ENCODE measurements at places on chromosomes 16 and 17.

- DNase-seq: no peak
Measured at GRCh38 chr16:19179546-19180490, 11.8 kb downstream of the SYT17 start.

GRCh38 chr16:68097088-68097487 is 11.9 kb downstream of the NFATC3 start:
- DNase-seq: no peak

GRCh38 chr17:28982131-28982793 is 23.6 kb downstream of the SEZ6 start:
- DNase-seq: peak; percentile 24

DNA sequence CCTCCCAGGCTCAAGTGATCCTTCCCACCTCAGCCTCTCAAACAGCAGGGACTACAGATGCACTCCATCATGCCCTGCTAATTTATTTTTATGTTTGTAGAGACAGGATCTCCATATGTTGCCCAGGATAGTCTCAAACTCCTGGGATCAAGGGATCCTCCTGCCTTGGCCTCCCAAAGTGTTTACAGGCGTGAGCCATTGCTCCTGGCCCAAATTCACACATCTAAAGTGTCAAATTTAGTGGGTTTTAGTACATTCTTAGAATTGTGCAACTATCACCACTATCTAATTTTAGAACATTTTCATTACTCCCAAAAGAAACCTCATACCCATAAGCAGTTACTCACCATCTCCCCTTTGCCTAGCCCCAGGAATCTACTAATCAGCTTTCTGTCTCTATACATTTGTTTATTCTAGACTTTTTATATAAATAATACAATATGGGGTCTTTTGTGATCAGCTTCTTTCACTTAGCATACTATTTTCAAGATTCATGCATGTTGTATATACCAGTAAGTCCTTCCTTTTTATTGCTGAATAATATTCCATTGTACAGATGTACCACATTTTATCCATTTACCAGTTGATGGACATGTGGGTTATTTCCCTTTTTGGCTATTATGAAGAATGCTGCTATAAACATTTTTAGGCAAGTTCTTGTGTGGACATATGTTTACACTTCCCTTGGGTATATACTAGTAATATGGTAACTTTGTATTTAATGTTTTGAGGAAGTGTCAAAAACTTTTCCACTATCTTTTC is 25.1 kb upstream of the ITGA2B start:
- DNase-seq: no peak

GRCh38 chr16:58152246-58152868 is 23.2 kb upstream of the CFAP20 start:
- no peak for DNase-seq

DNA sequence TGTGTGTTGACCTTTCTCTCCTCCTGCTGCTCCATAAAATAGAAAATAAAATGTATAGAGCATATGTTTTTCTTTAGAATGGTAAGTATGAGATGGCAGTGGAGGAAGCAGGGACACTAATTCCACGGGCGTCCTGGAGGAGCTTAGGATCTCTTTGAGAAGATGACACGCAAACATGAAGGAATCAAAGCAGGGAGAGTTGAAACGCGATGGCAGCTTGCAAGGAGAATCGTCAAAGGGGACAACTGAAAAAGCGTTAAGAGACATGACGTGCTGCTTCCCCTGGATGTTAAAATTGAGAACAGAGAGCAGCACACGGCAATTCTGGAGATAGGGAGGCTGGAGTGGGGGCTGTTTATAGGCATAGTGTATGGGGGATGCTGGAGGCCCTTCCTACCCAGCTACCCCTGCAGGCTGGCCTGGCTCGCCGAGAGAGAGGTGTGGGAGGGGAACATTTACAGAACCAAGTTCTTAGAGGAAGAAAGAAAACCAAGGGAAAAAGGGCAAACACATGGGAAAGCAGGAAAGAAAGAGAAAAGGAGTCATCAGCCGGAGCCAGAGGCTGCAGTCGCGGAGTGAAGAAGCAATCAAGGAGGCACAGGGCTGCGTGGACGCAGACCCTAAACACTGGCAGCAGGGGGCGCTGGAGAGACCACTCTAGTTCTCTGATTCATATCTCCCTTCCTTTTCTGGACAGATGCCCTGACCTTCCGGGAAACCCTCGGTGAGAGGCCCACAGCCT is 55.8 kb downstream of the MYH13 start:
- DNase-seq: no peak
